T1000 (cell line): ENCODE measurements at places on chromosomes 6 and 20.

- no peak for DNase-seq
Measured at GRCh38 chr6:252775-253535, 39.3 kb upstream of the DUSP22 start.

GRCh38 chr6:129369737-129370136 is 340.2 kb downstream of the ARHGAP18 start:
- DNase-seq, result no peak

DNA sequence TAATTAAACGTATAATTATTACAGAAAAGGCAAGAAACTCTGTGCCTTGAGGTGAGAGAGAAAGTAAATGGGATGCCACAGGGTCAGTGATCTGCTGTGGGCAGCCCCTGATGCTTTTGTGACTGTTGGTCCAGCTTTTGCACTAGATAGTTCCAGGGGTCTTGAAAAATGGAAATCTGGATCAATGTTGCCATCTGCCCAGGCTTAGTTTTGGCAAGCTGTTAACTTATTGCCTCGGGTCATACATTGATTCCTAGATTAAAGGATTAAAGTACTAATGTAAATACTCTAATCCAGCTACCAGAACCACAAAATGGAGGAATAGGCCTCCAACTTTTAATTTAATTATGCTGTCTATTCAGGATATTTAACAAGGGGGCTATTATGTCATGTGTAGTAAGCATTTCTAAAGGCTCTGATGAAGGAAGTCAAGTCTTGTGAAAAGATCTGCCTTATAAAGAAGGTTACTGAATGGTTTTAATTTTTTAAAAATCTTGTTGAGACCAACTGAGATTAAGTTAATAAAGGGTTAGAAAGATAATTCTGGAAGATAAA is 376.0 kb upstream of the HS3ST5 start:
- no peak for DNase-seq

DNA sequence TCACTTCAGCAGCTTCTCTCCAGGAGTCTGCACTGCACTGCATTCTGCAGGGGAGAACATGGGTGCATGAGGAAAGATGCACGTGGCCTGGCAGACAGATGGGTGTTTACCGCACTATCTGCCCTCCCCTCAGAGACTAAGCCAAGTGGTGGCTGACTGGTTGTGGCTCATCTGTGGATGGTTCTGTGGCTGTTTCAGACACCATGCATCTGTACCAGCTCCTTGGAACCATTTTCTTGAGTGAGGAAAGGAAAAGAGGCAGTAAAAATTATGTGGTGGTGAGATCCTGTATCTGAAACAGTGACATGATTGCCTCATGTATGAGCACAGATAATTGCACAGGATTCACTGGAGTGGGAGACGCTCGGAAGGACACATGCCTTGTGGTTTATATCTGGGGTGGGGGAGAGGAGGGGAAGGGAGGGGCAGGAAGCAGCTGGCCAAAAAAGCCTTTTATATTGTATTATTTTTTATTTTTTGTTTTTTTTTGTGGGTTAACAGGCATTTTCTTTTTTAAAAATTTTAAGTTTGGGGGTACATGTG is 161.7 kb downstream of the ERMARD start:
- DNase-seq, result no peak

DNA sequence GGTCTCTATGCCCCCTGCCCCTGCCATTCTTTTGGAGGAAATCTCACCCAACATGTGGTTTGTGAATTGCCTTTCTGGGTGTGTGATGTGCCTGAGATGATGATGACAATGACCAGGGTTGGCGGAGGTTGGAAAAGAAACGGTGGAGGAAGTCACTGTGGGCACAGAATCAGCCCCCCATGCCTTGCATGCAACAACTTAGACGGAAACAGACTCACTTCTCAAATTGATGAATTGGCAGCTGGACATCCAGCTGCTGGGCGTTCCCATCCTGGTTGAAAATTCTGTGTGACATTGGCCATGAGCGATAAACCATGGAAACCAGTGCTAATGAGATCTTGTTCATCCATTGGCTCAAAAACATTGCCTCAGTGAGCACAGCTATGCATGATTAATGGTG is 95.8 kb upstream of the LY86 start:
- no peak for DNase-seq

DNA sequence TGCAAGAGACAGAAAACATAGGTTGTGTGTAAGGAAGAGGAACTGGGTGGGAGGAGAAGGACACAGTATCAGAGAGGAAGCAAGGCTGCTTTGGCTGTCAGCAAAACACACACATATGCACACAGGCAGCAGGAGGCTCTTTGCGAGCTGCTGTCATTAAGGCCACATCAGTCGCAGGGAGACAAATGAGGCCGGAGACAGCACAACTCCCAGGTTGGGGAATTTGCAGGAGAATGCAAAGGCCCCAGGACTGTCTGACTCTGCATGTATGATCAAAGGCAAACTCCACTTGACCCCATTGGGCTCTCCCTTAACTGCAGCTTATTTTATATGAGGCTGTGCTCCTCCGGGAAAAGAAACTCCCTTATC is 35.3 kb downstream of the METTL24 start:
- no peak for DNase-seq

GRCh38 chr6:137723273-137724017 is 143.6 kb upstream of the TNFAIP3 start:
- DNase-seq, result no peak

GRCh38 chr20:58312836-58313235 is 3.3 kb downstream of the RAB22A start:
- no peak for DNase-seq

DNA sequence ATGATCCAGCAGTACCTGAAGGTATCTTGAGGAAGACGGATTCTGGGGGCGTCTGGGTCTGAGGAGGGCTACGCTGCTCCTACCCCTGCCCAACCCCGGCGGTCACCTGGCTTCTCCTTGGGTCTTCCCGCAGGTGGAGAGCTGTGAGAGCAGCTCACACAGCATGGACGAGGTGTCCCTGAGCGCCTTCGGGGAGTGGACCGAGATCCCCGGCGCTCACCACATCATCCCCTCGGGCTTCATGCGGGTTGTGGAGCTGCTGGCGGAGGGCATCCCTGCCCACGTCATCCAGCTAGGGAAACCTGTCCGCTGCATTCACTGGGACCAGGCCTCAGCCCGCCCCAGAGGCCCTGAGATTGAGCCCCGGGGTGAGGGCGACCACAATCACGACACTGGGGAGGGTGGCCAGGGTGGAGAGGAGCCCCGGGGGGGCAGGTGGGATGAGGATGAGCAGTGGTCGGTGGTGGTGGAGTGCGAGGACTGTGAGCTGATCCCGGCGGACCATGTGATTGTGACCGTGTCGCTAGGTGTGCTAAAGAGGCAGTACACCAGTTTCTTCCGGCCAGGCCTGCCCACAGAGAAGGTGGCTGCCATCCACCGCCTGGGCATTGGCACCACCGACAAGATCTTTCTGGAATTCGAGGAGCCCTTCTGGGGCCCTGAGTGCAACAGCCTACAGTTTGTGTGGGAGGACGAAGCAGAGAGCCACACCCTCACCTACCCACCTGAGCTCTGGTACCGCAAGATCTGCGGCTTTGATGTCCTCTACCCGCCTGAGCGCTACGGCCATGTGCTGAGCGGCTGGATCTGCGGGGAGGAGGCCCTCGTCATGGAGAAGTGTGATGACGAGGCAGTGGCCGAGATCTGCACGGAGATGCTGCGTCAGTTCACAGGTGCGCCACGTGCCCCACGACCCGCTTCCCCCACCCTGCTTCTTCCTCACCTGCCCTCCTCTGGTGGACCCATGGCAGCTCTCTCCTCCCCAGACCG is 166.9 kb upstream of the RNF24 start:
- DNase-seq, result no peak

DNA sequence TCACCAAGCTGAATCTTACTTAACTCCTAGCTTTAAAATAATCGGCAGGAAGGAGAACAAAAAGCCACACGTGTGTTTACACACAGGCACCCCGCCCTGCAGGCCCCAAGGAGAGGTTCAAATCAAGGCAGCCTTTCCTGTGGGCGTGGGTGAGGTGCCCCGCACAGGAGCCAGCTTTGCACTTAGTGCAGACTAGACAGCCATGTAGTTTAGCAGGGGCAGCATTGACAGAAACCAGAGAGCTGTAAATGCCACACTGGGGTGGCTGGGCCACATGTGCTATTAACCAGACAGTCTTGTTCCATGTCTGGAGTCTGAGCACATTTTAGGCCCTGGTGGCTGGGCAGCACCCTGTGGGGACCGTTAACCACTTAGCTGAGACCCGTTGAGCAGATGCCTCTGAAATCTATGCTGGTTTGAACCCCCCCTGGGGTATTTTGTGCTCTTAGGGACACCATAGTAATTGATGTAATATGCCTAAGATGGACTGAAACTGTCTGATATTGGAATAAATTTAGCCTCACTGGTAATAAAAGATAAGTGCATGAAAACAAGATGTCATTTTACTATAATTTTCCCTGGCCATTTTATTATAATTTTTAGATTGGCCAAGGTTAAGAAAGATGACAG is 106.4 kb upstream of the KCNG1 start:
- no peak for DNase-seq

DNA sequence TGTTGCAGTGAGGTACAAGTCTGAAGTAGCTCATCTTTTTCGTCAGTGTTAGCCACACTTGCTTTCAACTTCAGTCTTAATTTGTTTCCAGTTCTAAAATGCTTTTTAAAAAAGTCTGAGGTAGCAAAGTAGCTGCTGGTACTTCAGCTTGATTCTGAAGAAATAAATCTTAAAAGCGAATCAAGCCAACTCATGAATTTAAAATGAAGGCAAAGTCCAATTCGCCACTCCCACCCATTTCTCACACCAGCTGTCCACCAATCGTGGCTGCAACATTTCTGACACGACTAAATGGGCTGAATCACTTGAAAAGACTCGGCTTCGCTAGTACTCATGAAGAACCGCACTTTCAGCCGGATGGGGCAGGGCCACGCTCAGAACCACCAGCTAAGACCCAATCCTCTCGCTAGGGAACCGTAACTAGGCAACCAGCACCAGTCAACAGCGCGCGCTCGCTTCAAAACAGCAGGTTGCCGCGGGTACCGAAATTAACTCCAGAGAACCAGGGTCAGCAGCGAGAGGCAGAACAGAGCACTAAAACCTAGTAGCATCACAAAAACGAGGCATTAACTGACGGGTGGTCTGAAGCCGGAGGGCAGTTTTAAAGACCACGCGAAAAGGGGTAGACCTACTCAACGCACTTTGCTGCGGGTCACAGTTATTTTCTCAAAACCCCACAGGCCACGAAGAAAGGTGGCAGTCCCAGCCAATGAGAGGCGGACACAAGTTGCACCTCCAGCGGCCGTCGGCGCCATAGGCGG is 900 bp downstream of the BCLAF1 start:
- DNase-seq, result peak; percentile 78

DNA sequence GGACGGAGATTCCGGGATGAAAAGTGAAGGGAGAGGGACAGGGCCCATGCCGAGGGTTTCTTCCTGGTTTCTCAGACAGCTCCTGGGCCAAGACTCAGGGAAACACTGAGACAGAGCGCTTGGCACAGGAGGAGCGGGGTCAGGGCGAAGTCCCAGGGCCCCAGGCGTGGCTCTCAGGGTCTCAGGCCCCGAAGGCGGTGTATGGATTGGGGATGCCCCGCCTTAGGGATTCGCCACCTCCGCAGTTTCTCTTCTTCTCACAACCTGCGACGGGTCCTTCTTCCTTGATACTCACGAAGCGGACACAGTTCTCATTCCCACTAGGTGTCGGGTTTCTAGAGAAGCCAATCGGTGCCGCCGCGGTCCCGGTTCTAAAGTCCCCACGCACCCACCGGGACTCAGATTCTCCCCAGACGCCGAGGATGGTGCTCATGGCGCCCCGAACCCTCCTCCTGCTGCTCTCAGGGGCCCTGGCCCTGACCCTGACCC is 55.0 kb upstream of the HLA-A start:
- DNase-seq, result no peak

GRCh38 chr6:84860509-84860908 is 96.1 kb upstream of the TBX18 start:
- no peak for DNase-seq

- no peak for DNase-seq
Measured at GRCh38 chr6:69584913-69585729, 211.7 kb downstream of the LMBRD1 start.

DNA sequence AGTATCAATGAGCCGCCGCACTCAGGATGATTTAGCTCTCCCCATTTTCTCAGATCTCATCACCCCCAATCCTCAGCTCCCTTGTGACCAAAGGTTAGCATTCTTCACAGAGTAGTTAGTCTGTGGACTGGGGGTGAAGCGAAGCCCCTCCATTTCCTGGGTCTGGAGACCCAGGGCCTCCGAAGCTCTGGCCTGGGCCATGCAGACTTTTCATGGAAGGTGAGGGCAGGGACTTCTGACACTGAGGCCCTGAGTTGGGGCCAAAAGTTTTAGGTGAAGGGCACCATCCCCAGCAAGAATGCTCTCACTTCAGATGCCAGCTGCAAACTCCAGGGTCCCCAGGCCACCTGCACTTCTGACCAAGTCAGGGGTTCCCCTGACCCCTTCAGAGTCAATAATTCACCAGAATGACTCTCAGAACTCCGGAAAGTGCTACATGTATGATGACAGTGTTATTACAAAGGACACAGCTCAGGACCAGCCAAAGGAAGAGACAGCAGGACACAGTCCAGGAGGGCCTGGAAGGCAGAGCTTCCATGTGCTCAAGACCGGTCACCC is 65.7 kb upstream of the DUSP22 start:
- DNase-seq, result no peak

DNA sequence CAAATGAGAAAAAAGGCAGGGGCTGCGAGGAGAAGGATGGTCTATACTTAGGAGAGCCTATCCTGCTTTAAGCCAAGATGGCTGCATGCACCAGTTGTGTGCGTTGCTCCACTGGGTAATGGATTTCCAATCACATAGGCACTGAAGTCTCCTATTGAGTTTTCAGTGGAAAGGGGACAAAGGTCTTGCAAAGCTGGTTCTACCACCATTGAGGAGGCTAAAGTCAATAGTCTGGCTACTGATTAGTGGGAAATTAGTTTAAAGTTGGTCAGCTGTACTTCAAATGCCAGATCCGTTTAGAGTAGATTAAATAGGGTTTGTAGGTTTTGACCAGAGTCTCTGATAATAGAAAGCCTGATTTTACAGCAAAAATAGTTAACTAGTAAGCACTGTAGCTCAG is 104.9 kb downstream of the SESN1 start:
- no peak for DNase-seq

DNA sequence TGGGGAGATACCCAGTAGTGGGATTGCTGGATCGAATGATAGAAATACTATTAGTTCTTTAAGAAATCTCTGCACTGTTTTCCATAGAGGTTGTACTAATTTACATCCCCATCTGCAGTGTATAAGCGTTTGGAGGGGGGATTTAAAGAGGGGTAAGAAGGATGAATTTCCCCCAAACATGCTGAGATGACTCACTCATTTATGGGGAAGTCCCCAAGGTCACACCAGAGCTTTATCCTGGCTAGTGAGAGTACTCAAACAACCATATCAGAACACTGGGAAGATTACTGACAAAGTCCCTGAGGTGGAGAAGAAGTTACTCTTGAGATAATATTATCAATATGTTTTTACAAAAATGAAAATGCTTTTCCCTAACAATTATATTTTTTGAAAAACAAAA is 44.0 kb downstream of the ROS1 start:
- DNase-seq, result no peak

DNA sequence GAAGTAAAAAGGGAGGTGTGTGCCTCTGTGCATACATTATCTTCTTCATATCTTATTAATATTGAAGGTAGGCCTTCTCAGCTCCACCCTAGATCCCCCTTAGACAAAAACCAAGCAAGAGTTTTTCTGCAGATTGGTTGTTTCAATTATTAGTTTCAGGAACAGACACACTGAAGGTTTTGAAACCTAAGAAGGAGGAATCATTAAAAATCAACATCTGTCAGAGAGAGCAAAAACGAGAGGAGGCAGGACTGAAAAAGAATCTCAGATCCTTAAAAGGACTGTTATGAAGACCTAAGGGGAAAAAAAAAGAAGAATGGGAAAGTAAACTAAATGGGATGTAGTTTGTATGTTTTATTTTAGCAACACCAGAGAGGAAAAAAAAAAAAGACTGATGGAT is 560.8 kb upstream of the JAG1 start:
- no peak for DNase-seq
